ENCODE measurements at places on chromosomes 2 and 18. TPM values are rescaled to one million over a fixed set of nuclear protein-coding genes. Genes with fewer than 3 reads are reported as not detected.

Gene SERPINB11
- polyA plus RNA-seq, result not detected

Gene PLEK
- not detected for polyA plus RNA-seq

Gene GGCX
- 24.7 TPM for polyA plus RNA-seq

Gene LRRC30
- 6.7 TPM for polyA plus RNA-seq

Gene RIT2
- polyA plus RNA-seq, result not detected

Gene KANSL1L
- 17.3 TPM for polyA plus RNA-seq

Gene UGT1A8
- polyA plus RNA-seq, result not detected

Gene SLC4A3
- 4.4 TPM for polyA plus RNA-seq

Gene DLX2
- 0.11 TPM for polyA plus RNA-seq

DNA sequence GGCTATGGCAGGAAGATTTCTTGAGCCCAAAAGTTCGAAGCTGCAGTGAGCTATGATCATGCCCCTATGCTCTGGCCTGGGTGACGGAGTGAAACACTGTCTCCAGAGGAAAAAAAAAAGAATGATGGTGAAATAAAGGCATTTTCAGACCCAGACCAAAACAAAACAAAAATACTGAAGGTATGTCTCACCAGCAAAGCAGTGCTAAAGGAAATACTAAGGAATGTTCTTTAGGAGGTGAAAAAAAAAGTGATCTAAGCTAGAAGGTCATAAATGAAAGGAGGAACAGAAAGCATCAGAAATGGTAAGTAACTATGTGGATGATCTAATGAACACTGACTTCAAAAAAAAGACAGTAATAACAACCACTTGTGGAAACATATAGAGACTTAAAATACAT is 18.7 kb downstream of the SS18 start:
- DNase-seq, result no peak

DNA sequence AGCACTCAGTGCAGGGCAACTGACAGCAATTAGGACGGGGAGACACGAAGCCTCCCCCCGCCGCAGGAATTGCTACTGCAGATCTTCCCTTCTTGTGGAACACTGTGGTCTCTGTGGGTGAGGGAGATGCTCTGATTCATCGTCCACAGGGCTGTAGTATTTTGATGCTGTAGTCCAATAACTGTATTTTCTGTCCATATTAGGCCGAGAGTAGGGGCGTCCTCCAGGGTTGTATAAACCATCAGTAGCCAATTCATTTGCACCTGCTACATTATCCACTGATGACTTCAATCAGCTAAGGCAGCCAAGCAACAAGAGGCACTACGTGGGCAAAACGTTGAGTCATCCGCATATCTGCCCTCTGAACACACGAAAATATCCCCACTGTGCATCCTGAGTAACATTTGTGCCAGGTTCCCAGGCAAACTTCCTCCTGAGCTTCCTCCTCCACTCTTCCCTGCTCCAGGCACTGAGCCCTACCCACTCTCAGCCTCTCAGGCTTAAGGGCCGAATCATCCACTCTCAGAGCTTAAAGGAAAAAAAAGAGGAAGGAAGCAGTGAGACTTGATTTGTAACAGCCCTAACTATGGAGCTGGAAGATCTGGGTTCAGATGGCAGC is 62.1 kb downstream of the LBH start:
- no peak for DNase-seq

GRCh38 chr2:223102450-223102849 is 50.5 kb downstream of the KCNE4 start:
- DNase-seq, result no peak

DNA sequence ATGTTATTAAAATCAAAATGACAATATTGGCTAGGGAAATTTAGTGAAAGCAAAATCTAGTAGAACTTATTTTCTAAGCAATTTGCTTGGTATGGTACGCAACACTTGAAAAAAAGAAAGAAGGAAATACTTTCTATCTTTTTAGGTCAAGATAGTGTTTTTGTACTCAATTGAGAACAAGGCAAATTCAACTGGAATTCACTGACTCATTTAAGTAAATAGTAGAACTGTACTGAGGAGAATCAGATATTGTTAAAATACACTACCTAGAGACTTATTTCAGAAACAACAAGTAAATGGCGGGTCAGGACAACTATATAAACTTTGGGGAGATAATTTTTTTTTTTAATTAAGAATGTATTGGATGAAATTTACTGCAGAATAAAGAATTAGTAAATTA is 18.9 kb downstream of the ZRANB3 start:
- no peak for DNase-seq

- no peak for DNase-seq
These were observed 181.7 kb upstream of the SIX3 start for GRCh38 chr2:44759823-44760222.

DNA sequence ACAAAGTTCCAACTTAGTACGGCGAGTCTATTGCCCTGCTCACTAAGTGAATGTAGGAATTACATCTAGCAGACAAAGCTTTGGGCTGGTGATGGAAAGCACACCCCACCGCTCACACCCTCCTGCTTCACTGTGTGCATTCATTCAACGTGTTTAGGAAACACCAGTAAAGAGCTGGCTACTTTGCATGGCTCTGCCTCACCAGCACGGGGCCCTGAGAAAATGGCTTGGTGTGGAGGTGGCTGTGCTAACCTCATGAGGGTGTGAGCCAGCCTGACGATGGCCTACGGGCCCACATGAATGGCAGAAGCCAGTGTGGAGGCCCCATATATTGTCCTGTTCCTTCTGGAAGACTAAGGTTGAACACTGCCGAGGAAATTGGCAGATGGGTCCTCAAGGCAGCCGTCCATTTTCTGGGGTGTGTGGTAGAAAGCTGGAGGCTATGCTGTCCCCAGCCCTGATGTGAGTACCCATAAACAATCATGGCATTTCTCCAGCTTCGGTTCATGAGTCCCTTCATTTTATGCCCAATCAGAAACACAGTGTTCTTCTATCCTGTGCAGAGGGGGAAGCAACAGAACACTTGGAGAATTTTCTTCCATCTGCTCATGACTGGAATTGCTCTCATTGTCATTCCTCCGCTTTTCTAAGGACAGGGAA is 269.4 kb downstream of the PHLPP1 start:
- no peak for DNase-seq

GRCh38 chr2:120421830-120422175 is 75.9 kb downstream of the INHBB start:
- no peak for DNase-seq

DNA sequence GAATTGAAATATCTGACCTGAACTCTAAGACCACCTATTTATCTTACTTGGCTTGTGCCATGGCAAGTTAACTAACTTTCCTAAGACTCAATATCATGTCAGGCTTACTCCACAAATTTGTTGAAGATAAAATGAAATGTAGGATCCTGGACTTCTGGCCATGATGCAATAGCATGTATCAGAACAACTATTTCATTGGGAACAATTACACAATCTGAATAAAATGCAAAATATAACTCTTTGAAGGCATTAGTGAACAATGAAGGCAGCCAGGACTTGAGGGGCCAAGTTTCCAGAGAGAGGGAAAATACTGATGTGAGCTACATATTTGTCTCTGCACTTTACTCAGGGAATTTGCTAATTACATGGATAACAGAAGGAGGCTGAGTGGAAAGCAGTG is 476.5 kb upstream of the ACVR2A start:
- DNase-seq, result no peak

DNA sequence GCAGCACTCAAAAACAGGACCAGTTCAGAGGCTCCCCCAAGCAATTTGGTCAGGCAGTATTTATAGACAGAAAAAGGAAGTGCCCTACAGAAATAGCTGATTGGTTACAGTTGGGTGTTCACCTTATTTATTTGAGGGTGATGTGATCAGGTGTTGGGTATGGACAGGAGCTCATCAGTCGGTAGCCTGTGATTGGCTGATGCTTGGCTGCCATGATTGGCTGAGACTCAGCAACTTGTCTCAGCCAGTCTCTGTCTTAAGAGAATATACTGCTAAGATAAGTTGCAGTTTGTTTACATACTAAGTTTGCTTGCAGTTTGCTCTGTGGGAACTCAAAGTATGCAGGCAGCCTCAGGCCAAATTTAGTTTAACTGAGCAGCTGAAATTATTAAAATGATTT is 9.4 kb downstream of the ABCG8 start:
- DNase-seq, result no peak

DNA sequence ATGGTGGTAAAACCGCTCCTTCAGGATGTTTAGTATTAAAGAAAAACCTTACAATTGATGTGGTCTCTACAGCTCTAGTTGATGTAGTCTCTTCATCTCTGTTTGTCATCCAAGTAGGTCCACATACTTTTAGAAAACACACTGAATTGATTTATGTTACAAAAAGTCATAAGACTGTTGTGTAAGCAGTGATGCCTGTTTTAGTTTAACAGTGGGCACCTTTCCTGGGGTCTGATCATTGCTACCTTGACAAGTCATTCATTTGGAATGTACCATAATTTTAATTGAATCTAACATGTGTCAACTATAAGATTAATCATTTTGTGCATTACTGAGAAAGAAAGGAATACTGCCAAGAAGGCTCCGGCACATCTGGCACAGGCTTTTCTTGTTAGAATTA is 34.3 kb downstream of the GIGYF2 start:
- DNase-seq, result peak; percentile 10

GRCh38 chr2:164840930-164841718 is 499 bp downstream of the COBLL1 start:
- peak; percentile 41 for DNase-seq

DNA sequence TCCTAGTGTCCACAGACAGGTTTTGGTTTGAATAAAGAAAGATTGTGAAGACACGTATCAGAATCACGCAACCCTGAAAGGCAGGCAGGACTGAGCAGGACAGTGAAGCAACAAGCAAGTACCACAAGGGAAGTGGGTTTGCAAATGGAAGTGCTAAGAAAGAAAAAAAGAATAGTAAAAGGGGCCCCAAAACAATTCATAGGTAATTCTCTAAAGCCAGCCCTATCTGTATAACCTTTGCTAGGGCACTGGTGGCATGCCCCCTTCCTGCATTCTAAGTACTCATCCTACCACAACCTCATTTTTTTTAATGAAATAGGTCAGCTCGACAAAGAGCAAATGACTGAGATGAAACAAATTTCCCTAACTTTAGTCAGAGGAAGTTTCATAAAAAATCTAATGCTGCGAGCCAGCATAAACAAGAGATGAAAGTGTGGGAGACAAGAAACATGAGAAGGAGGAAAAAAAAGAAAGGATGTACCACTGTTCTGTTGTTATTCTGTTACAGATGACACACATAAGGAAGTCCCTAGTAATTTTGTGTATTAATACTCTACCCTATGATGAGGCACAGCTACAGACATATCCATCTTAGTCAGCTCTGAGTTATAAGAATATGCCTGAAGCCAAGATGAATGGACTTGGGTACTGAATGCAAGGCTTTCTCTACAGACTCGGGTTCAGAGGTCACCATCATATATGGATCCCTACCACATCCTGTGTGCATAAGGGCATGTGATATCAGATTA is 32.2 kb downstream of the IKZF2 start:
- no peak for DNase-seq

GRCh38 chr2:64792995-64793639 is 139.4 kb upstream of the SERTAD2 start:
- DNase-seq, result no peak

DNA sequence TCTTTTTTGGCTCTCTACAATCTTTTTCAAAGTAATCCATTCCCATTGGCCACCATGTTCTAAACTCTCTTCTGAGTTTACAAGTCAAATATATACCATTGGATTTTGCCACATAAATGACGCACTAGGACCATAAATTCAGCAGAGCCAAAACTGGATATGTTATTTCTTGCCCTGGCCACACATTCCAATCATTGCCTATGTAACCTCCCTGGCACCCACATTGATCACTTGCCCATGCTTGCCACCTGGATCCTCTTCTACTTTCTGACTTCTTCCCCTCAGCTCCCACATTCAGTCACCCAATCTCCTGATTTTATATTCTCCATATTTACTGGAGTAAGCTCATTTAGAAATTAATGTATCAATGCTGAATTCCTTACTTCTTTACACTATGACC is 5.1 kb upstream of the ZC3H15 start:
- no peak for DNase-seq

GRCh38 chr2:186457908-186458307 is 28.2 kb upstream of the ZC3H15 start:
- no peak for DNase-seq

- DNase-seq, result peak; percentile 3
These were observed 249.8 kb upstream of the FSHR start for GRCh38 chr2:49404108-49404507.

DNA sequence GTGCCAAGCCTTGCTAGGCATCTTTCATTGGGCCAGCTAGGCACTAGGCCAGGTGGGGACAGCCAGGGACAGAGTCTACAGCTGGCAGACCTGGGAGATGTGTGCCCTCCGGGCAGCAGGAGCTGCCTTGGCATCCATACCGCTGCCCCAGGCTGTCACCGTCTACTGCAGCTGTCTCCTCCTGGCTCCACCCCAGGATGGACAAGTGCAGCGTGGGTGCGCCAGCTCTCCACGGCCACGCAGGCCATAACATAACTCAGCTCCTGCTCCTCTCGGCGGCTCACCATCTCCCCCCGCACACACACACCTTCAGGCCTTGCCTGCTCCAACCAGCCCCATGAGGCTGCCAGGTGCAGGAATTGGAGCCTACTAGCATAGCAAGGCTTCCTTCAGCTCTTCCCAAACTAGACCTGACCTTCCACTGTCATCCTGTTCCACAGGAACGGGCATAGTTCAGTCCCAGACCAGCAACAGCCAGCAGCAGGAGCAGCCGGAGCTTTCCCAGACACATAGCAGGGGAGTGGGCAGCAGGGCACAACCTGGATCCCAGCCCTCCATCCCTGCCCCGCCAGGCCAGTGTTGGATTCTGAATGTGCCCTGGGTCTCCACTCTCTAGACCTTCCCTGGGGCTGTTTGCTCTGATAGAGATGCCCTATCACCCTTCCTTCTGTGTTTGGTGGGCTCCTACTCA is 2.5 kb upstream of the ADRA2B start:
- no peak for DNase-seq
